Amniotic stem cell (primary cell): ENCODE measurements at places on chromosomes 16 and 17.

GRCh38 chr17:74527756-74528155, 3.5 kb downstream of the CD300LB start:
- DNase-seq = no peak

DNA sequence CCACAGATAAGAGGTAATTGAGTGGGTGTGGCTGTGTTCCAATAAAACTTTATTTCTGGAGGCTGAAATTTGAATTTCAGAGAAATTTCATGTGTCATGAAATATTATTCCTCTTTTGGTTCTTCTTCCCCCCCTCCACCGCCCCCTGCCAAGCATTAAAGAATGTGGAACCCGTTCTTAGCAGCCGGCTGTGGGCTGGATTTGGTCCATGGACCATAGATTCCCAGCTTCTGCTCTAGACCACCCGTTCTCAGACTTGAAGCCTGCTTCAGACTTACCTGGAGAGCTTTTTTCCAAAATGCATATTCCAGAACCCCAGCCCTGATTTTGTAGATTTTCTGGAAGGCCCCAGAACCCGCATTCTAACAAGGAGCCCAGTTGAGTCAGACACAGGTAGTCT, 15.1 kb upstream of the LASP1NB start:
- no peak for DNase-seq

DNA sequence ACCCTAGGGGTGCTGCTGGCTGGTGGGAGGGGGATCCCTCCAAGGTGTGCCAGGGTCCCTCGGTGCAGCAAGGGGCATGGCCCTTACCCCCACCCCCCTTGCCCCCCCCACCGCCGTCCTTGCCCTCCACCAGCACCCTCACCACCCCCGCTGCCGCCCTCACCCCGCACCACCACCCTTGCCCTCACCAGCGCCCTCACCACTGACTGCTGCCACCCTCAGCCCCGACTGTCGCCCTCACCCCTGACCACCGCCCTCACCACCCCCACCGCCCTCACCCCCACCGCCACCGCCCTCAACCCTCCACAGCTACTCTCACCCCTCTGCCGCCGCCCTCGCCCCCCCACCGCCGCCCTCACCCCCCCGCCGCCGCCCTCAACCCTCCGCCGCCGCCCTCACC, 23.1 kb upstream of the ACSF3 start:
- no peak for DNase-seq

DNA sequence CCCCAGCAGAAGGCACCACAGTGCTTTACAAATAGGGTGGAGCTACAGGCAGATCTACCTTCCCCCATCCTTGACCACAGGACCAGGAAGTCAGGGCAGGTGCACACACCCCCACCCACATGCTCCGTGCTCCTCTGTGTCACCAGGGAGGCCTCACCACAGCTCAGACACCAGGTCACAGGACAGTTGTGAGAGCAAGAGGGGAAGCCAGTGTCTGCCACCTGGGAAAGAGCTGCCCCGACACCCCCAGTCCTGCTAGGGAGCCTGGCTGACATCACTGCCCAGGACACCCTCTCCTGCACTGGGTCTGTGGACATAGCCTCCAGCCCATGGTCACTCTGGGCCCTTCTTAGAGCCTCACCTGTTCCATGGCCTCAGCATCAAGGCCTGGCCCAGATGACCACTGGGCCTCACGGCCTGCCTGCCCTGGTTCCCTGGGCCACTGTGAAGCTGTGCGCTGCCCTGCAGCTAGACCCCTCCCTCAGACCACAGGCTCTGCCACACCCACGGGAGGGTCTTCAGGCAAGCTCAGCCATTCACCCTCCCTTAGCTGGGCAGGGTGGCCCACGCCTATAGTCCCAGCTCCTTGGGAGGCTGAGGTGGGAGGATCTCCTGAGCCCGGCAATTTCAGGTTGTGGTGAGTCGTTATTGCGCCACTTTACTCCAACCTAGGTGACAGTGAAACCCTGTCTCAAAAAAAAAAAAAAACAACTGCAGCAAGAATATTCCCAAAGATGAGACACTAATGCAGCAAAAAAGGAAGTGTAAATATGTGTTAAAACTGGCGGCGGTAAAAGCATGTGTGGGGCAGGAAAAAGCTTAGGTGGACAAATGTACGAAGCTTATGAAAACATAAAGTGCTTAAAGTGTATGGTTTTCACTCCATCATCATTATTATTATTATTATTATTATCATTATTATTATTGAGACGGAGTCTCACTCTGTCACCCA, 14.2 kb downstream of the POLR3K start:
- no peak for DNase-seq

GRCh38 chr16:23323224-23324030, 21.3 kb downstream of the SCNN1B start:
- no peak for DNase-seq

DNA sequence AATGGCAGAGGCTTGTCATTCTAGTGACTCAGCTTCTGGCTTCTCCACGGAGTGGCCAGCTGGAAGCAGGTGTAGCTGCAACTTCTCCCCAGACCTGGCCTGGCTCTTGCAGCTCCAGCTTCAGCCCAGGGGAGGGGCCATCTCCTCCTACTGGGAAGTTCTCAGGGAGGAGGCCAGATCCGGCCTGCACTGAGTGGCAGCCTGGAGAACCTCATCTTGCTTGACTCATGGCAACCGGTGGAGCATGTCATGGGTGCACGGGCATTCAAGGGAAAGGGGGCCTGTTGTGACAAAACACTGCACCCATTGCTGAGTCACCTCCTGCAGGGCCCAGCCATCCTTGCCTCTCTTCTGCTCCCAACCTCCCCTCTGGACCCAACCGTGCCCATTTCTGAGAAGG, 273.9 kb upstream of the MAF start:
- DNase-seq = no peak

GRCh38 chr17:79925242-79925957, 86.2 kb upstream of the CBX4 start:
- no peak for DNase-seq

DNA sequence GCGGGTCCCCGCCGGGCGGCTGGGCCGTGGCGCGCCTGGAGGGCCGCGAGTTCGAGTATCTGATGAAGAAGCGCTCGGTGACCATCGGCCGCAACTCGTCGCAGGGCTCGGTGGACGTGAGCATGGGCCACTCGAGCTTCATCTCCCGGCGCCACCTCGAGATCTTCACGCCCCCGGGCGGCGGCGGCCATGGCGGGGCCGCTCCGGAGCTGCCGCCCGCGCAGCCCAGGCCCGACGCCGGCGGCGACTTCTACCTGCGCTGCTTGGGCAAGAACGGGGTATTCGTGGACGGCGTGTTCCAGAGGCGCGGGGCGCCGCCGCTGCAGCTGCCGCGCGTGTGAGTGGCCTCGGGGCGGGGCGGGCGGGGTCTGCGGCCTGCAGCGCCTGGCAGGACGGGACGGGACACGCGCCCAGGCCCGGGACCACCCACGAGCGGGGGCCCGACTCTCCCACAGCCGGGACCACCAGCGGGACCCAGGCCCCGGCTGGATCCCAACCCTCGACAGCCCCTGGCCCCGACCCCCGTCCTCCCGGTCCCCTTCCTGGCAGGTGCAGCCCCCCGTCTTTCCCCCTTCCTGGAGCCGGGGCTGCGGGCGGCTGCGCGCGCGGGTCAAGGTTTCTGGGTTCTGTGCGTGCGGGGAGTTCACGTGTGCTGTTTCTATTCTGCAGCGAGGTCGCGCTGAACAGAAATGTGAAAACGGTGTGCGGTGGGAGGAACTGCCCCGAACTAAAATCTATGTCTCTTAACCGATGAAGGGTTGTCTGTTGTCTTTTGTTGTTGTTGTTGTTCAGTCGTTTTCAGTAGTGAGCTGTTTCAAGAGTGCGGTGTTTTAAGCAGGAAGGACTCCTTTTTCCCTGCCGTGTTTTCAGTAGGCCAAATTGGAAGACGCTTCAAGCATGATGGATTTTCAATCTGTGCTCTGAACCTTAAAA, 705 bp downstream of the FOXK2 start:
- no peak for DNase-seq

DNA sequence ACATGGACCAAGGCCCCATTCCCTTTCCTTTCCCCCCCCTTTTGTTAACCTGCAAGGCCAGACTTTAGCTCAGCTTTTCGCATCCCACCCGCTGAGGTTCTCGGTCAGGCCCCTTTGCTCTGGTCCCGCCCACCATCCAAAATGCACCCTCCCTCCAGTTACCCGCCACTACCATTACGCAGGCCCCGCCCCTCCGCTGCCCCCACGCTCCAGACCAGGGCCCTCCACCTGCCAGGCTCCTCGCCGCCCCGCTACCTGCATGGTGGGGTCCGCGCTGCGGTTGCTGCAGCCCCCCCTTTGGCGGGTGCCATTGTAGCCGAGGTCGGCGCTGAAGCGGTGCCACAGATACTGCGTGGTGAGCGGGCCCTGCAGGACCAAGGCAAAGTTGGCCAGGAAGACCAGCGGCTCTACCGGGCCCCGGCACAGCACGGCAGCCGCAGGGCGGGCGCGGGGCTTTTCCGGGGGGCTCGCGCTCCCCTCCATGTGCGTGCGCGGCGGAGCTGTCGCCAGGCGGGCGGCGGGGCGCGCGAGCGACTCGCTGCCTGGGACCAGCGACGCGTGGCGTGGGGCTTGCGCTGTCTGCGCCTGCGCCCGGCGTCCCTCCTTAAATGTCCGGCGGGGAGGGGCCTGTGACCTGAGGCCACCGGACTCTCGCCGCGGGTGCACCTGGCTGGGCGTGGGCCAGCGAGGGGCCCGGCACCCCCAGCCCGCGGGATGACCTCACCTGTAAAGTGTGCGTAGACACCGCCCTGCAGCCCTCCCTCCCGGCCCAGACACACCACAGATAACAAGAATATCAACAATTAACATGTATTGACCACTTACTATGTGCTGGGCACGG, at the start of gene SLC46A1:
SLC46A1 (minus strand) TSS at position 581 of the 841 bp plus-strand sequence; CDS start at position 483, 98 bp downstream.
- no peak for DNase-seq

GRCh38 chr16:72612256-72612655, 435.7 kb downstream of the ZFHX3 start:
- no peak for DNase-seq

GRCh38 chr16:1778200-1779179, 3.9 kb downstream of the SPSB3 start:
- no peak for DNase-seq

- no peak for DNase-seq
These were observed 561.9 kb upstream of the SOX9 start for GRCh38 chr17:71558901-71559300.

GRCh38 chr16:66454751-66455150, 27.7 kb downstream of the BEAN1 start:
- DNase-seq = no peak

DNA sequence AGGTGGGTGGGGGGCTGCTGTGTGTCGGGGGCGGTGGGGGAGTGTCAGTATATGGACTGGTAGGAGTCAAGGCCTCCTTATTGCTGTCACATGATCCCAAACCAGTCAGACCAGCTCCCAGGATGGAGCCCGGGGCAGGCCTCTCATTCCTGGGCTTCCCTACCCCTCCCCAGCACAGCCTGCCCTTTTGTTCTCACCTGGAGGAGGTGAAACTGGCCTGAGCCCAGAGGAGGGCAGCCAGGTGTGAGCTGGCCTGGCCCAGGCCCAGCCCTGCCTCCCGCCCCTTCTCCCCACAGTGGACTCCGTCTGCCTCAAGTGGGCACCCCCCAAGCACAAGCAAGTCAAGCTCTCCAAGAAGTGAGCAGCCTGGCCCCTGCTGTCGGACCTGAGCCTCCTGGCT, 4.6 kb downstream of the PRSS8 start:
- DNase-seq = no peak

DNA sequence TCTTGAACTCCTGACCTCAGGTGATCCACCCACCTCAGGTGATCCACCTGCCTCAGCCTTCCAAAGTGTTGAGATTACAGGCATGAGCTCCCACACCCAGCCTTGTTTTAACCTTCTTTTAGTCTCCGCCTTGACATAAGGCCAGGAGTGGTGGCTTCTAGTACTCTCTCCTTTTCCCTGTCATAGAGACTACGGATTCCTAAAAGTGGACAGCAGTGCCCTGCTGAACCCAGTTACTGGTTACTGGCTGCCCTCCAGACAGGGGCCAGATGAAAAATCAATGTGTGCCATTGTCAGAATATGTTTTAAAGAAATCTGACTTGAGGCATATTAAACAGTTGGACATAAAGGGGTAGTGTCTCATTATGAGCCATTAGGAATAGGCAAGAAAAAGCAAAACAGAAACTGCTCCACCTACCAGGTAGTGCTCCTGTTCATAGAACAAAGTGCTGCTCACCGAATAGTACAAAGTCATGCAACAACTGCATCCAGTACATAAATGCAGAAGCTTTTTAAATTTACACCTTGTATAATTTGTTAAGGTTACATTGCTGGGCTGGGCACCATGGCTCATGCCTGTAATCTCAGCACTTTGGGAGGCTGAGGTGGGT, 32.1 kb downstream of the TRIM25 start:
- DNase-seq = no peak

DNA sequence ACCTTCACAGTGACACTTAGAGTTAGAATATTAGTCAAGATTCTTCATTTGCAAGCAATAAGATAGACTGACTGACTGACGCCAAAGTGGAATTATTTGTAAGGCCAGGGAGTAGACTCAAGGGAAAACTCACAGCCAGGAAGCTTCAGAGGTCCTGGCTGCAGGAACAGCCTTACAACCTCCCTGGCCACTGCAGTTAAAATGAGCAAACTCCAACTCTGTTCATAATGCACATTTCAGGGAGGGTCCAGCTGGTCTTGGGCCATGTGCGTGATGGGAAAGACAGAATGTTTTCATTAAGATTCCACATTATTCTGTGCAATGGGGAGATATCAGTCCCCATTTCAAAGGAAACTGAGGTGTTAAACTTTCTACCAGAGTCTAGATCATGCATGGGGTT, 9.9 kb downstream of the CAPNS2 start:
- DNase-seq = no peak
